ENCODE measurements at places on chromosomes 6 and 20. TPM values are rescaled to one million over a fixed set of nuclear protein-coding genes. Genes with fewer than 3 reads are reported as not detected.
A peak's percentile ranks its signal among the peaks of the same experiment; 100 is the strongest.

- DNase-seq, result no peak
Observed at GRCh38 chr20:5863040-5863833, 87.1 kb downstream of the TRMT6 start.

DNA sequence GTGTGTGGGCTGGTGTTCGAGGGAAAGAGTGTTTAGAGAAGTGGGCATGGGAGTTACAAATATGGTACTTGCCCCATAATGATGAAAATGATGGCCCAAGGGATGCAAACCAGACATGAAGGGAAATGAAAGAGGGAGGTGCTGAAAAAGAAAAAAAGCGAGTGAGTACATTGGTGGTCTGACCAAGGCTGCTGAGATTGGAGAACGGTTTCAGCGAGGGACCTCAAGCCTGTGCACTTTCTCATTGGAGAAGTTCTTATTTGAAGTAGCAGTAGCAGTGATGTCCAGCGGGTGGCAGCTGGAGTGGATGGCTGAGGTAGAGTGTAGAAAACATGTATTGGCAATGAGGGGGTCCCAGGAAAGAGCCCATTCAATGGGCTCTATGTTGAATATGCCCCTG, 54.8 kb downstream of the TNFAIP3 start:
- peak; percentile 17 for DNase-seq

Gene SMIM13
- total RNA-seq, result 9.7 TPM

Gene WFDC10B
- total RNA-seq, result 0.42 TPM

Gene EBF4
- 2.7 TPM for total RNA-seq

- DNase-seq, result peak; percentile 21
Observed at GRCh38 chr6:121619013-121619412, 183.6 kb downstream of the GJA1 start.

GRCh38 chr6:147156799-147157382, 47.3 kb upstream of the STXBP5 start:
- DNase-seq, result no peak

Gene VSX1
- 0.23 TPM for total RNA-seq

DNA sequence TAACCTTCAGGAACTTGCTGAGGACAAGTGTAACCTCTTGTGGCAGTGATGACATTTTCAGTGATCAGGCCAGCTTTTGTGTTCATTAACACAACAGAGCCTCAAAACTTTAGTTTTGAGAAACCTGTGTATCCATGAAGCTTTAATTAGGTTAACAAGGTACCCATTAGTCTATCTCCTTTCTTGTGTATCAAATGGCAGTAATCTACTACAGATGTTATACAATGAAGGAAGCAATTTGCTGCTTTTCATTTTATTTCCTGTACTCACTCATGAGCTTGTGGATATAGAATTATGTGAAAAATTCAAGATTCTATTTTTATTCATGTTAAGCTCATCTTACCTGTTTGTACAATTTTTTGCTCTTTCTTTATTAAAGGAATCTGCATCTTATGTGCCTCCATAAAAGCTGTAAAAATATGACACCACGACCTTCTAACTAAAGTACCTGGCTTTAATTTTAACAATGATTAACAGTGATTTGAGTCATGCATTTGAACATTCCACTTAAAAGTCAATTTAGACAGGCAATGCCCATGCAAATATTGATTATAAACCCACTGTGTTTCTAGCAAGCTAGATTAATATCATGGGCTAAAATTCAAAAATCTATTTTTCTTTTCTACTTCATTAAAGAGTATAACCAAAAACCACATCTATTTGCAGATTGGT, 897.3 kb downstream of the KIF16B start:
- no peak for DNase-seq

GRCh38 chr20:1944345-1945091, 49.3 kb downstream of the SIRPA start:
- no peak for DNase-seq

DNA sequence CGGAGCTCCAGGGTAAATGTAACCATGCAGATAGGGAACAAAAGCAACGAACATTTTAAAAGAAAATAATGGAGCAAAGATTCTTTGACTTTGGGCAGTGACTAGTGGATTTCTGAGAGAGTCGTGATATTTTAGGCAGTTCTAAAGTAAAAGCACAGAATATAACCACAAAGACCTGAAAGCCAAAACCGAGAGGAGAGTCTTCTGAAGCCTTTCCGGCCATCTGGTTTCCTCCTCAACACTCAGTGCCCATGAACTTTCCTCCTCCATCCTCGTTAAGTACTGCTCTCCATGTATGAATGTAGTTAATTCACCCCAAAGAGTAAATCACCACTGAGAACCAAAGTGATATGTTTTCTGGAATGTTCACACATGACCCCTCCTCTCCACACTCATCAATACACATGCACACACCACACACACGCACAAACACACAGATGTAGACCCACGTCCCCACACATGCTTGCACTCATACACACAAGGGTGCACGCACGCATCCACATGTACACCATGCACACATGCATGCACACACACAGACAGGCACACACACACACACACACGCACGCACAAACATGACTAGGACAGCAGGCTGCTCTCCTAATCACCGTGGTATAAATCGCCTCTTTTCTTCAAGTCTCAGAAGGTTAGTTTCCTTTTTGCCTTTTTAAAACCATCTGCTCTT, 109.5 kb downstream of the MYLK4 start:
- DNase-seq, result no peak

Data from WTC11 (cell line).